ENCODE measurements at places on chromosomes 12 and 14.
A peak's percentile ranks its signal among the peaks of the same experiment; 100 is the strongest.

- DNase-seq = no peak
Measured at GRCh38 chr12:102874819-102875218, 42.2 kb downstream of the PAH start.

GRCh38 chr12:132746613-132747012 is 15.0 kb downstream of the ANKLE2 start:
- no peak for DNase-seq

GRCh38 chr12:16636435-16637055 is 30.6 kb upstream of the LMO3 start:
- no peak for DNase-seq

DNA sequence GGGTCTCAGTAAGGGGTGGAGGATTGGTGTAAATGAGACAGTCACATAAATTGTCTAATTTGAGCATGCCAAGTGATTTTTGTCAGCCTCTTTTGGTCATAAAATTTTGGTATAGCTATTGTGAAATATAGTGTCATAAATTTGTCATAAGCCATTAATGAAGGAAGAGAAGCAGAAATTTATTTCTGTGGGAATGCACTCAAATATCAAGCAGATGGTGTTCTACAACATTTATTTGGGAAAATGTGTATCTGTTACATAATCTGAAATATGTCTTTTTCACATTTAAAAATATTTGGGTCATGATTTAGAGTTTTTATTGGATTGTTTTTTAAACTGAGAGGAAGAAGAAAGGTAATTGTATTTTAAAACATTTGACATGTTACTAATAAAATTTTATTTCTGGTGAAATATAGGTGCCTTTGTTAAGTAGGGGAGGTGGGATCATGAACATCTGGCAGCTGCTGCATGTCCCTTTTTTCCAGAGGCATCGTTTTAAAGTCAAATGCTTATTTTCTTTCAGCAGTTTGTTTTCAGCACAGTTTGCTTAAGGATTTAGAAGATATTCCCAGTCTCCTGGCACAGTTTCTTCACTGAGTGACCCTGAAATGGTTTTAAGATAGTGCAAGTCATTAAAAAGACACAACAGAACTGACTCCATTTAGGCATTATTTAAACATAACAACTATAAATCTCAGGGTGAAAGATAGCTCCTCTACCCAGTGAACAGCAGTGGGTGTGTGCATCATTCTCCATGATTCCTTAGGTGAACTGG is 371.7 kb downstream of the SNAPC1 start:
- DNase-seq = no peak

GRCh38 chr14:104181761-104182530 is 43.6 kb downstream of the KIF26A start:
- no peak for DNase-seq

- DNase-seq = no peak
Measured at GRCh38 chr14:82422230-82422629, 888.6 kb upstream of the SEL1L start.

GRCh38 chr12:82210882-82211281 is 147.3 kb downstream of the CCDC59 start:
- no peak for DNase-seq

DNA sequence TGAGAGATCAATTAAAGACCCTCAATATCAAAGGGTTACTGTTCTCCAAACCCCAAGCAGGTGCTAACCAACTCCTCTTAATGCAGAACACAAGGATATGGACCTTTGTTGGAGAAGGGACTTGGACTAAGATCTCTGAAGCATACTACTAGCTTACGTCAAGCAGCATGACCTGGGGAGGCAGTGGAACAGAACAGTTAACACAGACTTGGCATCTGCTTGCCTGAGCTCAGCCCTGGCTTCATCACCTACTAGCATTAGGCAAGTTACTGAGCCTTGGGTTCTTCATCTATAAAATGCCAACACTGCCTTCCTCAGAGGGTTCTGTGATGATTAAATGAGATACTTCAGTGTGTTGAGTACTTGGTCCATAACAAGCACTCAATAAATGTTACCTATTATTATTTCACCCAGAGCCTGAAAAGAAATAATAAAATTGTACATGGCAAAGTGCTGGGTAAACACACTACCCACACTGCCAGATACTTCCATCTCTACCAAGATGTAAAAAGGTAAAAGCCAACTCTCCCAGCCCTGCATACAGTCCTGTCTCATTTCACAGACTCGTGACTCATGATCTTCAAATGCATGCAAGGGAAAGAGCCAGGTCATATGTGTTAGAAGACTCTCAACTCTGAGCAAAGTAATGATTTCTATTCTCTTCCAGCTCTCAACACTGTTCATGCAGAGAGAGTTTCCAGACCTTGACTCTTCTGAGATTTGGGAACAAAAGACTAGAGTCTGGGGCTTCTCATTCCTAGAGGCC is 39.7 kb downstream of the FMNL3 start:
- DNase-seq = no peak

DNA sequence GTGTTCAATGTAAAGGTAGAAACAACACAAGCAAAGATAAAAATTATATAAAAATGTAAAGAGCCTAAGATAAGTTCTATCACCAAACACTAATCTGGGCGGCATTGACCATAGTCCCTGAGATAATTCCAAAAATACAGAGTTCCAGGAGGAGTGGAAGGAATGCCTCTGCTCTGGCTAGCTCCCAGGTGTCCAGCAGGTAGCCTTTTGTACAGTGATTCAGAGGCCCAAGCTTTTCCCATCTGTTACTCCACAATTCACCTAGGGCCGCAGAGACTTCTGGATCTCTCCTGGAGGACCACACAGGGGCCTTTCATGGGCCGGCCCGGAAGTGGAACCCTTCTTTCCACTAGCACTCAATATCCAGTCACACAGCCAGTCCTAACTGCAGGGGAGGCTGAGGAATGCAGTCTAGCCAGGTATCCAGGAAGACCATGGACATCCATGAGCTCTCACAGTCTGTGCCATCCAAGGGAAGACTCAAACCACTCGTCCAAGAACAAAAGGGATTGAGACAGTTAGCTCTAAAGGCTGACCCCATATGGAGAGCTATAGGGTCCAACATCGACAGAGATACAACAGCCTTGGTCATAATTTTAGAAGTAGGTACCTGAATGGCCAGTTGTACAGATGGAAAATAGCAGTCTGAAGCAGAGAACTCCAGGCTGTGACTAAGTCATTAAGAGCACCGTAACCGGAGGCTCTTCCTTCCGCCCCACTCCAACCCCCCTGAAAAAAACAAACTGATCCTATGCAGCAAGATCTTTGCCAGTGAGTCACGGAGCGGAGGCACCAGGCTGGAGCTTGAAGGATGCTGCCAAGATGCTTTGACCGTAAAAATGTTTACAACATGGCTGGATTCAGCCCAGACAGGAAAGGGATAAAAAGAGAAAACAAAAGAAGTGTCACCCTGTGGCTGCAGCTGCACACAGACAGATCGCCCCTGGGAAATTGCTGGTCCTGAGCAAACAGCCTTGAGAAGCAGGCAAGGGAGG is 204.8 kb downstream of the NUAK1 start:
- peak; percentile 39 for DNase-seq

DNA sequence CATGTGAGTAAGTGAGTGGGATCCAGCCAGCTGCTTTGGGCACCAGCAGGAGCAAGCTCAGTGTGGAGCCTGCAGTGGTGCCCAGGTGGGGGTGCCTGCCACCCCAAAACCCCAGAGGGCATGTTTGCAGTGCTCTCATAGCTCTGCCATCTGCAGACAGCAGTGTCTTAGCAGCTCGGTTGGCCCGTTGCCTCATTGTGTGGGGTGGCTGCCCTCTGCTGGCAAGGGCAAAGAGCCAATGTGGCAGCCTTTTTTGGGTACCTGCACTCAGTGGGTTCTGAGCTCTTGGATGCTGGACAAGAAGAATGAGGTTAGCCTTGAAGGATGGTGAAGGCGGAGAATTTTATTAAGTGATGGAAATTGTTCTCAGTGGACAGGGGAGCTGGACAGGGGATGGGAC is 52.3 kb downstream of the NEUROD4 start:
- DNase-seq = peak; percentile 8

DNA sequence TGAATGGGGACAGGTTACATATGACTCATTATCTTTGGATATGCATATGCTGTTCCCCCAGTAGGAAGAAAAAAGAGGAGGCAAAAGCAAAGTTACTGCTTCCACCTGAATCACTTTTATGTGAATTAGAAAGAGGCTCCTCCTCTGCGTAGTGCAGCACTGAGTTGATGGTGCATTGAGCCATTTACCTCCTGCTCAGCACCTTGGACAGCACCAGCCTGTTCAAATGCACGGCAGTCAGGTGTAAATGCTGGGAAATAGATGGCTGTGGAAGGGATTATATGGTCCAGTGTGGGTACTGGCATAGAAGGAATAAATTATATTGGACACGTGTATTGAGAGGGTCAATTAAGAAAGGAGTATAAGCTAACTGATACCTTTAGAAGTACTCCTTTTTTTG is 541.9 kb upstream of the SEL1L start:
- no peak for DNase-seq

GRCh38 chr14:88802596-88802995 is 9.8 kb upstream of the EML5 start:
- DNase-seq = no peak

- DNase-seq = no peak
Measured at GRCh38 chr14:102500158-102500662, 9.4 kb downstream of the ANKRD9 start.

DNA sequence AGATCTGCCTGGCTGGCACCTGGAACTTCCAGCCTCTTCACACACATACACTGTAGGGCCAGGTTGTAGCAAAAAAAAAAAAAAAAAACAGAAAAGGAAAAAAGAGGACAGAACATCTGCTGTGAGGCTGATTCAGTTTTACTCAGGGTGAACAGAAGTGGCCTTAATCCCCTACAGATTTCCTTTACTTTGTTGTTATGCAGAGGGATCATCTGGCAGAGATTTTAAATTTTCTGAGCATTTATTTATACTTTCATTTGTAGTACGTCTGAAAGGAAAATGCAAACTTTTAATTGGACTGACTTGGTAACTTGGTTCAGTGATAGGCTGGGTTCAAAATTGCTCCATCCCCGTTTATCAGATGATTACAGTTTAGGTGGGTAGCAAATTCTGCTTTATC is 50.8 kb upstream of the PRICKLE1 start:
- no peak for DNase-seq

DNA sequence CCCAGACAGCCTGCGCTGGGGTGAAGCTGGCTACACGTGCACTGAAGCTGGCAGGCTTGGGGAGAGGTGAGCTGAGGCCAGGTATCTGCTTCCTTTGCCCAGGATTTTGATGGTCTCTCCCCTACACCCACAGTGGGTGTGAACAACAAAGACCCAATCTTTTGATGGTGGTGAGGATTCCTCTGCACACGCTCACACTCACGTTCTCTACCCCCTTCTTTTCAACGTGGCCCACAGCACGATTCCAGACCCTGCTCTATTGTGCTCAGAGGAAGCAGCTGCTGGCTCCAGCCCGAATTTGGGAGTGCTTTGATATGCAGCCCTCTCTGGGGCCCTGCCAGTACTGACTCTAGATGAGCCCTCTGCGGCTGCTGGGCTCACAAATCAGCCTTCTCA is 4.9 kb downstream of the CD9 start:
- DNase-seq = no peak

GRCh38 chr12:10959804-10960203 is 20.7 kb upstream of the TAS2R14 start:
- no peak for DNase-seq

GRCh38 chr12:41681898-41682297 is 462.8 kb downstream of the GXYLT1 start:
- DNase-seq = no peak

GRCh38 chr12:45348311-45348710 is 132.4 kb downstream of the ANO6 start:
- DNase-seq = no peak

GRCh38 chr12:120536064-120536791 is 2.1 kb downstream of the RNF10 start:
- DNase-seq = no peak

GRCh38 chr12:21677622-21678277 is 20.1 kb upstream of the LDHB start:
- DNase-seq = no peak

DNA sequence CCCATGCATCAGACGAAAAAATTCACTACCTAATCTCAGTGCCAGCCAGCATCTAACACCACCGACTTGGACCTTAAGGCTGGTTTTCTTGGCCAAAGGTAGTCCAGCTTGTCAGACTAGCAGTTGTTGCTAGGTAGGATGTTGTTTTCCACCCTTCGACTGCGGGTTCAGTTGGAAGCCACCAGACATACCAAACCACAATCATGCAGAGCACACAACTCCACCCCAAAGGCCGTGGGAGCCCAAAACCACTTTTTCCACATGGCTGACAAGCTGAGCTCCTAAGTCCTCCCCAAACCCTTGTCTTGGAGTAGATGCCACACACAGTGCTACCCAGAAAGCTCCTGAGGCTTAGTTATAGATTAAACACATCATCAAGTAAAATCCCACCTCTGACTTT is 46.8 kb downstream of the LRIG3 start:
- no peak for DNase-seq

- peak; percentile 14 for DNase-seq
Measured at GRCh38 chr12:79373896-79374499, 316.8 kb downstream of the PAWR start.

DNA sequence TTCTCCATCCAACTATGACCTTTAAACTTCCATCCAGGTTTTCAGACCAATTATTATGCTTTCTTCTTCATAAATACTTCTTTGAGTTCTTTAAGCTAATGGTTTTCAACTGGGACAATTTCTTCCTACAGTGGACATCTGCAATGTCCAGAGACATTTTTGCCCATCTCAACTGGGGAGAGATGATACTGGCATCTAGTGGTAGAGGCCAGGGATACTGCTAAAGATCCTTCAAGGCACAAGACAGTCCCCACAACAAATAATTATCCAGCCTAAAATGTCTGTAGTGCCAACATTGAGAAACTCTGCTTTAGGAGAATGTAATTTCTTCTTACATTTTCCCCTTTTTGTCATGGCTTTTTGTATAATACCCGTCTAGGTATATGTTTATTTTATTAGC is 10.6 kb downstream of the TRHDE start:
- DNase-seq = no peak

GRCh38 chr14:93126111-93126510 is 10.4 kb upstream of the ITPK1 start:
- no peak for DNase-seq

GRCh38 chr12:75759842-75760572 is 248.6 kb upstream of the KRR1 start:
- DNase-seq = no peak

Data from C1 segment of cervical spinal cord (tissue), 14 donors.